ENCODE measurements at places on chromosomes 2 and 18.

DNA sequence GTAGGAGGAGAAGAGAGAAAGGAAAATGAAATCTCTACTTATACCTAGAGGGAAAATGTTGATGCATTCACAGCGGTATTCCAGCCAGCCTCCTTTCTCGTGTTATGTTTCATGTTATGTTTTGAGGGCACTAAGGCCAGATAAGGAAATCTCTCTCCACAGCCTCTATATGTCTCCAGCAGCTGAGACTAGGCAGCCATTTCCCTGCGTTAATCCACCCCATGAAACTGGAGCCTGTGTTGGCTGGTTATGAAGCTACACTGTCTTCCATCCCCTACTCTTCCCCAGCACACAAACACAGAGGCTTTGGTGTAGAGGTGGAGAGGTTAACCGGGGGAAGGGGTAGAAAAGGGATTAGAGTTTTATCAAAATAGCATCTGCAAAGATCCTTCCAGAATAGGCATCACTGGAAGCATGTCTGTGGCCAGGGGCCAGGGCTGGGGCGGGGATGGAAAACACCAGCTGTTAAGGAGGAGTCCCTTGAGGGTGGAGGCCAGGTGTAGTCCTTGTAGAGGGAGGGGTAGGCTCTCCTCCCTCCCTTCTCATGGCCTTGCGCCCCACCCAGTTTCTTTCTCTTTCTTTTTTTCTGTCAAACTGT, 100.9 kb upstream of the TNP1 start:
- DNase-seq = no peak

DNA sequence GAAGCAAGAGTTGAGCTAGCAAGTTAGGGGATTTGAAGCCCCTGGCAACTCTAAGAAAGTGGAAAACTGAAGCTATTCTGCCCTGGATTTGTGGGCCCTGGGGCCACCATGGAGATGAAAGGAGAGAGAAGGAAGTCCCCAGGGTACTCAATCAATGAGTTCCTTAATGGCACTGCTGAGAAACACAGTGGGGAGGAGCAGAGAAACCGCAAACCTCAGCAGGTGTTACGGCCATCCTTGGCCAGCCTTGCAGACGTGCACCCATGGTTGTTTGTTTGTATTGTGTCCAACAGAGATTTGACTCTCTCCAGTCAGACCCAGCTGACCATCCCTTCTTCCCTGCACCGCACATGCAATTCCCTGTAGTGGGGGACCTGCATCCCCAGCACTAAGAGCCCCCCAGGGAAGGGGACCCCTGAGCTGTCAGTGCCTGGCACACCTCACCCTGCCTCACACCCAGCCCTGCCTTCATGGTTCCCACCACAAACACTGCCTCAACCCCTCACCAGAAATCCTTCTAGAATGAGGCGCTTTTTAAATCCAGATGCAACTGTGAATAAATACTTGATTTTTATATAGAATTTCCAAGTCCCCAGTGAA, 255.3 kb downstream of the SH3BP4 start:
- no peak for DNase-seq

DNA sequence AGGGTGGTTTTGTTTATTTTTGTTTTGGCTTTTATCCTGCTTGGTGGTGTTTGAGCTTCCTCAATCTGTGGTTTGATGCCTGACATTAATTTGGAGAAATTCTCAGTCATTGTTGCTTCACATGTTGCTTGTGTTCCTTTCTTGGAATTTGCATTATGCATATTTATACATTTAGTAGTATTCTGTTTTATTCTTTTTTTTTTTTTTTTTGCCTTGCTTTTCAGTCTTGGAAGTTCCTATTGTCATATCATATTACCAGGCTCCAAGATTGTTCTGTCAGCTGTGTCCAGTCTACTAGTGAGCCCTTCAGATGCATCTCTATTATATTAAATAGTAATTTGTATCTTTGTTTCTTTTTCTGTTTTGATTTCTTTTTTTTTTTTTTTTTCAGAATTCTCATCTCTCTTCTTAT, 77.0 kb downstream of the EPC2 start:
- DNase-seq = no peak

DNA sequence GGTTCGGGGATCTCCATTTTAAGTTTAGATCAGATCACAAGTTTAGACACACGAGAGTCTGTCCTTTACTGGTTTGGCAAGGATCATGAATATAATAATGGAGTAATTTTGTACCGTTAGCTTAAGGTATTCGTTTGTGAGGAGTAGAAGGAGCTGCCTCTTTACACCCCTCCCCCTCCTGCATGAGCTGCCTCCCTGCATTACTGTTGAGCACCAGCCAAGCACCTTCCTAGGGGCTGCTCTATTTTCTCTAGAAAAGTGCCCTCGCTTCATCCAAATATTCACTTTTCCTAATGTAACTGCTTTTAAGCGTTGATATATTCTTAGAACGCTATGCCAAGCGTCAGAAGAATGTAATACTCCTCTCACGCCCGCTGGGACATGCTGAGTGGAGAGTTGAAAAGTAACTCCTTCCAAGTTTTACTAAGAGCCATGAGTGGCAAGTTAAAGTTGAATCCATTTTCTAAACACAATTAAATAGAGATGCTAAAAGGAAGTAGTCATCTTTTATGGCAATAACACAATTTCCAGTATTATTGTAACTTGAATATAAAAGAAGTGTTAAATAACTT, 25.4 kb upstream of the SCN7A start:
- DNase-seq = no peak

GRCh38 chr2:117308861-117309770, 505.4 kb upstream of the DDX18 start:
- no peak for DNase-seq

DNA sequence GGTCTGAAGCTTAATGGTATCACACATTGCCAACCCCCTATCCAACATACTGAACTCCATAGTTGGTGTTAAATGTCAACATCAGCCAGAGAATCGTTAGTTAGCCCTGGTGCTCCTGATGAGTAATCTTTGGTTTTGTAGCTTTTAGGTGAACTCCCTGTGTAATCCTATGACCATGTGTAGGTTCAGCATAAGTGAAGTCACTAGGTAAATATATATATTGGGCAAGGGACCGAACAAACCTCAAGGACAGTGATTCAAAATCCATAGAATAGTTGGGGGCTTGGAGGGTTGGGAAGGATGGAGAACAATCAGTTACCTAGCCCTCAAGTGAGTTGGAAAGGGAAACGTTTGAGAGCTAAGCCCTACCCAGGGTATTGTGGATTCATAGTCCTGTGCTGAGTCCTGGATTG, 16.0 kb upstream of the AP1S3 start:
- no peak for DNase-seq

Data from hematopoietic multipotent progenitor cell (in vitro differentiated cells).